ENCODE measurements at places on chromosomes 4 and X. TPM values are rescaled to one million over a fixed set of nuclear protein-coding genes. Genes with fewer than 3 reads are reported as not detected.

GRCh38 chr4:128387600-128388351, 100.2 kb upstream of the PGRMC2 start:
- DNase-seq, result no peak

DNA sequence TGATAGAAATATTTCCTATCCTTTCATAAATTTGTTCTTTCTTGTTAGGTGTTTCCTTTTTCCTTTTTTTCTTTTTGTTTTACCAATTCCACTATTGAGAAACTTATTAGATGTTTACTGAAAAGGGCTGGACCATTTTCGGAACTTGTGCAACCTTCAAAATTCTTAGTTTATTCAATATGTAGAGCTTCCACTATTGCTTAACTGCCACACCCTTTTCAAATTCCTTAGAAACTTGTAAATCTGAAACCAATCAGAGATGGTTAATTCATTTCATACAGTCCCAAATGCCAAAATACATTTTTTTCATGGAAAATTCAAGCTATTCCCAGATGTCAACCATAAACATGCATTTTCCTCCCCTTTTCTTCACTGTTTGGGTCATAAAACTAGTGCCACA, 66.1 kb upstream of the SLC39A8 start:
- no peak for DNase-seq

The DLG3 gene
- total RNA-seq, result 22.8 TPM

The FRG2 gene
- not detected for total RNA-seq

All from aorta (tissue), 5 donors.